ENCODE measurements at places on chromosomes 1 and 21. TPM values are rescaled to one million over a fixed set of nuclear protein-coding genes. Genes with fewer than 3 reads are reported as not detected.

DNA sequence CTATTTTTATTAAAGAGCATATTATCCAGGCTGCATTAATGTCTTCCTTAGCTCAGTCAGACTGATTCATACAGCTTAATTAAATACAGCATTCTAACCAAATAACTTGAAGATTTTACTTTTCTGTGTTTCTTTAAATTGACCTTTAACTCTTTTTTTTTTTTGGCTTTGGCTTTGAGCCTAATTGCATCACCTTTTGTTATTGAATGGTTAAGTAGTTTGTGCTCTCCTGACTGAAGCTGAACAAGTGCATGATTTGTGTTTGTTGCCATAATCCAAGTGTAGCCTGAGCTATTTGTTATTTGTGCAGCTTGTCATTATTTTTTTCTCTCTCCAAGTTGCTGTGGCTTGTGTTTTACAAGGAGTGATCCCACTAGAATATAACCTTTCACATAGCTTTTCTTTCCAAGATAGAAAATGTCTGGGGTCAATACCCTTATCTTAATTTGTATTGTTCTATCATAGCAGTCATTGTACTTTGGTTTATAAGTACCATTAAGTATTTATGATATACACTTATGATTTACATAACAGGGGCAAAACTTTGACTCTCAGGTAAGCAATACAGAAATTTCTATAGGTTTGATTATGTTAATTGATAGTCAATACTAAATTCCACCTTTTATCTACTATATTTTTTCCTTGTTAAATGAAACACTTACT lies 31.6 kb downstream of the CDC14A start:
- no peak for DNase-seq

GRCh38 chr1:214762902-214763301 lies 159.9 kb downstream of the CENPF start:
- no peak for DNase-seq

DNA sequence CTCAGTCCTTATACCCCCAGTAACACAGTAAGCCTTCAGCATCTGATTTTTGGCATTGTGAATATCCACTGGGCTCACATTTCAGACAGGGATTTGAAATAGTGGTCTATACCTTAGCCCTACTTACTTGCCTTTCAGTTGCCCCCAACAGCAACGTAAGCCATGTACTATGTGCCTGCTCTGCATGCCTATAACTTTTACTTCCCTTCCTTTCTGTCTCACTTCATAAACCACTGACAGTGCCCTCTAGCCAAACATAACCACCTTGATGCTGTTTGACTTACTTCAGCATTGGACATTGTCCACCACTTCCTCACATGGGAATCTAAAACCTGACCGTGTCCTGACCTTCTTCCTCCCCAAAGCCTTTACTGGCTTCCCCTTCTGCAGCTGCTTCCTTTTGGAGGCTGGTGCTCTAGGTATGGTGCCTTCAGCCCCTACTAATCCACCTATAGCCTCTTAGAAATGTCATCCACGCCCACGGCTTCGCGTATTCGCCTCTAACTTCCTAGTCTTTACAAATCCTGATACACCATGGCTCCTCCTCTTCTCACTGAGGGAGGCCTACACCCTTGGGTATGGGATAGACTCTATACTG lies 3.6 kb upstream of the ZNF672 start:
- DNase-seq, result no peak

GRCh38 chr21:28832013-28832714 lies 160.5 kb downstream of the LTN1 start:
- no peak for DNase-seq

AIDA gene
- total RNA-seq, result 40.2 TPM

- no peak for DNase-seq
Measured at GRCh38 chr1:113993072-113993471, 13.8 kb downstream of the OLFML3 start.

Measured in type B pancreatic cell (in vitro differentiated cells).